Stimulated activated CD8-positive, alpha-beta memory T cell treated with anti-CD3 and anti-CD28 coated beads, Interleukin-4, amount 100 ng/mL, for 1 hour (primary cell): ENCODE measurements at places on chromosomes 2 and 18.

DNA sequence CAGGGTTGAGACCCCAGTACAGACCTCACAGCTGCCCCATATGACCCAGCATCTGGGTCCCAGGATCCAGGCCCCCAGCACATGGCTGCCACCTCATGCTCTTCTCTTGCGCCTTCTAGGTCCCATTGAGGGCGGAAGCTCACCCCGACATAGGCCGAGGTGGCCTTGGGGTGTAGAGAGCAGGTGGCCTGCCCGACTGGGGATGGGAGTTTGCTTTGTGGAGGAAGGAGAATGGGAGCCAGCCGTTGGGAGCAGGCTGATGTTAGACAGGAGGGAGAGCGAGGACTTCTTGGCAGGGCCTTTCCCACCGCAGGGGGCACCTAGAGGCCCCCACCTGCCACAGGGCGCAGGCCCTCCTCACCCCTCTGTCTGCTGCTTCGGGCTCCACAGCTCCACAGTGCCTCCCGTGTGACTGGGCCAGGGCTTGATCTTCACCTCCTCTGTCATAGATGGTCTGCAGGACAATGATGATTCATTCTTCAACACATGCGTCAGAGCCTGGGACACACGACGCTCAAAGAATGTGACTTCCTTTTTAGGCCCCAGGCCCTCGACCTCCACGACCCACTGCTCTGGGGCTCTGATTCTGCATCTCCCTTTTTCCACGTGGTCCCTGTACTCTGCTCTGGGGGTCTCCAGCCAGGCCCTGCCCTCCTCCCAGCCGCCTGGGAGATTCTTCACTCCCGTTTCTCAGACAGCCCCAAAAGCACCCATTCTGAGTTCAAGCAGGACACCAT lies 86.6 kb upstream of the ODC1 start:
- no peak for DNase-seq

DNA sequence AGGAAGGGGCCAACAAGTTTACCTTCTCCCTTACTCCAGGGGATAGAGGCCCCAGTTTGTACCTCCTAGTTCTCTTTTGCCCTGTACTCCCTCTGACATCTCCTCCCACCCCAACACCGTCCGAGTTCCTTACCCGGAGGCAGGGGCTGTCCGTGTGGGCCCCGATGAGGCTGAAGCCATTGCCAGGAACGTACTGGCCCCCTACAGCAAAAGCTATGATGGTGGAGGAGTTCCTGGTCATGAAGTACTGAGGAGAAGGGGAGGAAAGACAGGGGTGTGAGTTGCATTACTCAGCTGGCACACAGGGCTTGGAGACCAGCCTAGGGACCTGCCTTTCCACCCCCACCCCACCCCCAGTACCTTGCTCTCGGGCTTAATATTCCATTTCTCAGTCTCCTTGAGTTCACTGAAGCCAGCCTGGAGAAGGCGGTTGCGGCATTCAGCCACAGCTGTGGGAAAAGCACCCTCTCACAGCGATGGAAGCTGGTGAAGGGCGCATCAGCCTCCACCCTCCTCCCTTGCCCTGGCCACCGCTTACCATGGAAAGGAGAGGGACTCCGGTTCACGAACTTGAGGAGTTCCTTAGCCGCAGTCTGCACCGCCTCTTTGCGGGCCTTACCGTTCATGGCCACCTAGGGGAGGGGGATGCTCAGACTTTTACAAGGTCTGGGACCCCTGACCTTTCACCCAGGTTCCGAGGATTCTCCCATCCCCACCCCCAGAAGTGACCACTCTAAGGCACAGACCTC lies 1.0 kb downstream of the DNPEP start:
- no peak for DNase-seq

- no peak for DNase-seq
Measured at GRCh38 chr2:58336416-58336815, 95.3 kb upstream of the FANCL start.

DNA sequence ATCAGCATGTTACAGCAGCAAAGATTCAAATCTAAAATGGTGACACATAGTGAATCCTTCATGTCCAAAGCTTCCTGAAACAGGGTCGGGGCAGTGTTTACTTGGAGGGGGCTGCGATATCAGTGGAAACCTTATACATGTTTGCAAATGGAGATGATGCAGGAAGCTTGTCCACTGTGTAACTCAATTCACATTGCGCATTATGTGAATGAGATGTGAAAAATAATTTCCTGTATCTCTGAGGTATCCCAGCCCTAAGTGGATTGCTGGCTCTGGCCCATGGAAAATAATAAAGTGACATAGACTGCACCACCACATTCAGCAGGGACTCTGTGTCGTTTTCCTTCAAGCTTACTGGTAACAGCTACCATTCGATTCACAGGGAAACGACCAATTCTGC lies 505.5 kb downstream of the GALR1 start:
- no peak for DNase-seq
